ENCODE measurements at places on chromosomes 13 and 19. TPM values are rescaled to one million over a fixed set of nuclear protein-coding genes. Genes with fewer than 3 reads are reported as not detected.

Gene ERICH4
- total RNA-seq: not detected

Gene C1QTNF9B
- total RNA-seq: 0.86 TPM

Gene TMEM259
- 141 TPM for total RNA-seq

Gene FARSA
- 33.6 TPM for total RNA-seq

Gene KASH5
- not detected for total RNA-seq

Gene ZNF320
- total RNA-seq: 11.6 TPM

Gene PCP2
- total RNA-seq: not detected

Gene ZNF492
- total RNA-seq: 0.42 TPM

Gene RINL
- total RNA-seq: 6.0 TPM

Gene ADPRHL1
- total RNA-seq: 26.2 TPM

Gene SHISA2
- 0.98 TPM for total RNA-seq

Gene SERP2
- total RNA-seq: 8.9 TPM

Gene KLK14
- not detected for total RNA-seq

Data from esophagus muscularis mucosa (tissue), 4 donors.